KG1 (cell line): ENCODE measurements at places on chromosomes 5 and 9.

- no peak for DNase-seq
Measured at GRCh38 chr9:103364753-103365152, 369.6 kb downstream of the CYLC2 start.

DNA sequence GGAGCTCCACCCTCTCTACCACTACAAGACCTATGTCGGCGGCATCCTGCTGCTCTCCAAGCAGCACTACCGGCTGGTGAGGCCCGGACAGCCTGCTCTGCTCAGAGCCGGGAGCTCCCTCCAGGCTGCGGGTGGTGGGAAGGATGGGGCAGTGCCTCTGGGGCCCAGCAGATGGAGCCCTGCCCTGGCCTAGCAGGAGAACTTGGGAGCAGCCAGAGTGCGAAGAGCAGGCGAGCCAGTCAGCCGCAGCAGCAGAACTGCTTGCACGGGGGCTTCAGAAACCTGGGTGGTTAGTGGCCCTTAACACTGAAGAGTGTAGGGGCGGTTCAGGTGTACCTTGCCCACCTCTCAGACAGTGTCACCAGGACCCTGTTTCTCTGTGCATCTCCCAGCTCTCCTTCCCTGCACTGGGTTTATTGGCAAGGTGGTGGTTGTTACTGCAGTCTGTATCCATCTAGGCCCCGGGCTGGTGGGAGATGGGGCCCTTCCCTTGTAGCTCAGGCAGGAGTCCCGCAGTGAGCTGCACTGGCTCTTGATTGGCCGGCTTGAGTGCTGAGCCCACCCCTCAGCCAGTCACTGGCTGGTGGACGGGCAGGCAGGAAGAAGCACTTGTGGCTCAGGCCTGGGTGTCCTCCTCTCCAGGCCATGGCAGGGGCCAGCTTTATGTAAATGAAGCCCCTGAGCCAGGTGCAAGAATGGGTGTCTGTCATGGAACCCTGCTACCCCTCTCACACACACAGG is 7.7 kb downstream of the B4GALT7 start:
- DNase-seq: no peak

DNA sequence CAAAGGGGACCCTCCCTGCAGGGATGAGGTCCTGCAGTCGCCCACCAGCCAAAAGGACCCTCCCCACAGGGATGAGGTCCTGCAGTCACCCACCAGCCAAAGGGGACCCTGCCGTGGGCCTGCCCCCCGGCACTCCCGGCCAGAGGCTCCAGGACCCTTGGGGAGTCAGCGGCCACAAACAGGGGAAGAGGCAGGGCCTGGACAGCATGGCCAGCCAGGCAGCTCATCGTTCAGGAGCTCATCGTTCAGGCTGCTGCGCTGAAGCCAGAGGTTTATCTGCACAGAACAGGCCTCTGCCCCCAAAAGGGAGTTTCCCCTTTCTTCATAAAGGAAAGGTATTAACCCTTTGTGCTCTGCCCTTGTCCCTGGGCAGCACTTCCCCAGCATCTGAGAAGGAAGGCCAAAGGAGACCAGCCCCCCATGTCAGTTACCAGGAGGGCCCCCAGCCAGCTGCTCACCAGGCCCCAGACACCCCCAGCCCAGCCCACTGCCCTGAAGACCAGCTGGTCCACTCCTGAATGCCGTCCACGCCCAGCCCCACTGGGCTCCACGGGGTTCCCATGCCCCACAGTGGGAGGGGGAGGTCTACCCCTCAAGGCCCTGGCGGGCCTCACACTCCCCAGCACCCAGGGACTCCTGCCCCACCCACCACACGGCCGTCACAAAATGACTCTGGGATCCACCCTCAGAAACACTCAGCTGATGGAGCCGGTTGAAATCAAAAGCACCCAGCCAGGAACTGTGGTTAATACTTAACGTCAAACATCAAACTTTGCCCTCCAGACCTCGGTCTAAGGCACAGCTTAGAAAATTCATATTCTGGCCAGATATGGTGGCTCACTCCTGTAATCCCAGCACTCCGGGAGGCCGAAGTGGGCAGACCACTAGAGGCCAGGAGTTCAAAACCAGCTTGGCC is 6.3 kb downstream of the SLC12A7 start:
- peak; percentile 63 for DNase-seq

- DNase-seq: no peak
Measured at GRCh38 chr5:147382776-147383175, 127.1 kb downstream of the DPYSL3 start.

- DNase-seq: no peak
Measured at GRCh38 chr5:124419531-124419930, 326.9 kb downstream of the ZNF608 start.

- no peak for DNase-seq
Measured at GRCh38 chr9:105242557-105242956, 1.9 kb upstream of the SLC44A1 start.

- DNase-seq: no peak
Measured at GRCh38 chr5:28810751-28811136, 1772.4 kb upstream of the CDH9 start.

- DNase-seq: no peak
Measured at GRCh38 chr5:128842241-128842640, 123.0 kb upstream of the SLC27A6 start.

- DNase-seq: no peak
Measured at GRCh38 chr9:6186691-6187090, 28.9 kb upstream of the IL33 start.

GRCh38 chr9:90665072-90665471 is 22.4 kb upstream of the DIRAS2 start:
- no peak for DNase-seq

- no peak for DNase-seq
Measured at GRCh38 chr5:159902444-159903121, 13.7 kb upstream of the ADRA1B start.

- no peak for DNase-seq
Measured at GRCh38 chr9:93902780-93903655, 52.1 kb downstream of the BARX1 start.

DNA sequence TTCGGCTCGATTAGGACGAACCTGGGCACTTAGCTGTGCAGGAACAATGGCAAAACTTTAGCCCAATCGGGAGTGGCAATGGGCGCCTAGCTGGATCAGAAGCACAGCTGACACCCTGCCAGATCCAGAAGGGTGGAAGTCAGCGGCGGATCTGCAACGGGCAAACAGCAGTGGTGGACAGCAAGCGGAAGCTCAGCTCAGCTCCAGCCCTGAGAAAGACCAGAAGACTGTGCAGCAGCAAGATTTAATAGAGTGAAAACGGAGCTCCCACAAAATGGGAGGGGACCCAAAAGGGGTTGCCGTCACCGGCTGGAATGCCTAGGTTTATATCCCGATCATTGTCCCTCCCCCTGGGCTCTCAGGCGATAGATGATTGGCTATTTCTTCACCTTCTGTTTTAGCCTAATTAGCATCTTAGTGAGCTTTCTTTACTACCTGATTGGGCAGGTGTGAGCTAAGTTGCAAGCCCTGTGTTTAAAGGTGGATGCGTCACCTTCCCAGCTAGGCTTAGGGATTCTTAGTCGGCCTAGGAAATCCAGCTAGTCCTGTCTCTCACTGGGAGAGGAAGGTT is 1237.9 kb downstream of the CDH12 start:
- no peak for DNase-seq

DNA sequence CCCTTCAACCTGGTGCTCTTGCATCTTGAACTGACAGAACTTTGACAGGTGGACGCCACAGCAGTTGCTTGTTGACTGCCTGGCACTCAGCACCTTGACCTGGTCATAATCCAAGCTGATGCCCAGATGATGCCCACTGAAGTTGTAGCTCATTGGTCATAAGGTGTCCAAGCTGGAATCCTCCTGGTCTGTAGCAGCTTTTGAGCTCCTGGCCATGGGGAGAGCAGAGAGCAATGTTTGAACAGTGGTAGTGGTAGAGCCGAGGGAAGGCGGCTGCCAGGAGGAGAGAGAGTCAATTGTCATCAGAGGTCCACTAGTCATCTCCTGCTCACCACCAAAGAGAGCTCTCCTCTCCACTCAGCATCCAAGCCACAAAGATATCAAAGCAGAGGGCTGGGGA is 23.3 kb downstream of the CSF2 start:
- no peak for DNase-seq

DNA sequence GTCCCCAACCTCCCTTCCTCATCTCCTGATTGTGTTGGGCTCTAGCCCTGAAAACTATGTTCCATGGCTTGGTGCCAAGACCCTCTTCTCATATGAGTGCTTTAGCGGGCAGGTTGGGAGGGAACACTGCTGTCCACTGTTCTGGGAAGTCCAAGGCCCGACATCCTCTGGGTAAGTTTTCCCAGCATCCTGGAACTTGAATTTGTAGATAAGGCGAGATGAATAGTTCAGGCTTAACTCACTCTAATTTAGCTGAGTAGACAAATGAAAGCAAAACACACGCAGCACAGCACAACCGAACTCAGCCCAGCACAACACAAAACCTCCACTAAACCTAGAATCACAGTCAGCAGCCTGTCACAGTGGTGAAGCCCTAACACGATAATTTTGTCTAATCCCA is 95.3 kb upstream of the SLC28A3 start:
- DNase-seq: no peak
